HuH-7.5 (cell line): ENCODE measurements at places on chromosomes 11 and 22.

GRCh38 chr11:8286886-8287285, 23.2 kb upstream of the LMO1 start:
- DNase-seq: no peak

DNA sequence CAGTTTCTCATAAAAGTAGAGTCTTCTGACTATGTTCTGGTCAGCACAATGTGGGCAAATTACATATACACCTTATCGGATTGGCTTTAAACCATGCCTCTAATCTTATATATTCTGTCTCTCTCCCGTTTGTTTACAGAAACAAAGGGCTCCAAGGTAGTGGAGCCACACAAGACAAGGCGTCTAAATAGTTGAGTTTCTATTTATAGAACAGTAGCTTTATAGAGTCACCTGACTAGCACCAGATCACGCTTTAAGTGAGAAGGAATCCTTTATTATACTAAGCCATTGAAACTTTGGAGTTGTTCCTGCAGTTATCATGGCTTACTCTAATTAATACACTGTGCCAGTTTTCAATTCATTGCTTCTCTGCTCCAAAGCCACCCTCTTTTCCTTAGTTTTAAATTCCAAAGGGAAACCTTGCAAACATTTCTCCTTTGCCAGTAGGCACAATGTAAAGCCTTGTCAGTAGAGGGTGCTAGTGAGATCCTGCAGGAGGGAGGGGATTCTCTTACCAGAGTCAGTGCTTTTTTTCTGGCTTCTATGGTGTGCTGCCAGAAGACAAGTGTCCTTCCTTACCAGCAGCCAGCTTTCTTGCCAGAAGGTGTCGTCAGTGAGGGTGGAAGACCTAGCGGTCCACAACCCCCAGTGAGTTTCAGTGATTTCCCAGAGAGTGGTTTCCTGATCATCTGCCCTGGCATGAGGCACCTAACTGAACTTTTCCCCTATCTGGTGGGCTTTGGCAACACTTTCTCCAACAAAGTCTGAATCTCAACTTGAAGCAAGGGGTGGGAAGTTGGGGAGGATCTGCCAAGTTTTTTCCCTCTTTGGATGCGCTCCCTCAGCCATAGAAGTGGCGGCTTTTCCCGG, 71.7 kb downstream of the RAB38 start:
- DNase-seq: peak; percentile 4

GRCh38 chr11:66419825-66420224, 1.0 kb upstream of the NPAS4 start:
- no peak for DNase-seq

GRCh38 chr22:27134315-27134701, 476.9 kb downstream of the MIAT start:
- DNase-seq: no peak

- DNase-seq: no peak
These were observed 9.0 kb upstream of the NUCB2 start for GRCh38 chr11:17267576-17267975.

DNA sequence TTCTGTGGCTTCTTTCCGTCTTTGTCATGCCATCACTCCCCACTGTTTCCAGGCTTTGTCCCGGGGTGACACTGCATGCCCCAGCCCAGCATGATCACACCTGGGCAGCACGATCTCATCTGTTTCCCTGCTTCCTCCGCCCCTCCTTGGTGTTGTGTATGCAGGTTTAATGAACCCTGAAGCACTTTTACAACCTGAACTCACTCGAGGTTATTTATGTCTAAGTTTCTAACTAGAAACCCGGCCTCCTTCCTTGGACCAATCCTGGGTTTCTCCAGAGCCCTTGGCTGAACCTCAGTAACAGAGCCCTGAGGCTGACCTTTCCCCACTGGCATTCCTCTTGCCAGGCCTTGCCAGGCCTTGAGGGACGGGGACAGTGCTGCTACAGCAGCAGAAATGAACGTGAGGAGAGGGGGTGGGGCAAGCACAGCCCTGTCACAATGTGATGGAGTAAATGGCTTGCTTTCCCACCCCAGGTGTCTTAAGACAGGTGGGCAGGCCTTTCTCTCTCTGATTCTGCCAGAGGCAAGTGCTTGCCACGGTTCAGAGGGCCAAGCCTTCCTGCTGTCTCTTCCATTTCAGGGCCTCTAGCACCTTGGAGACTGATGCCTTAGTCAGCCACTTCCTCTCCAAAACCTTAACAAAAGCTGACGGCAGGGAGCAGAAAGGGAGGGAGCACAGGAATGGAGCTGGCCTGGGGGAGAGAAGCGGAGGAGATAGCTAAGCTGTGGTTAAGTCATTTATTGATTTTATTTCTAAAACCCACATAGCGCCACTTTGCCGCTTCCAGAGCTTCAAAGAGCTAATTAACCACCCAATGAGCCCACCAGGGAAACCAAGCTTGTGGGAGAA, 3.1 kb upstream of the PYGM start:
- no peak for DNase-seq

- no peak for DNase-seq
These were observed 64.6 kb downstream of the ST3GAL4 start for GRCh38 chr11:126419801-126420697.

DNA sequence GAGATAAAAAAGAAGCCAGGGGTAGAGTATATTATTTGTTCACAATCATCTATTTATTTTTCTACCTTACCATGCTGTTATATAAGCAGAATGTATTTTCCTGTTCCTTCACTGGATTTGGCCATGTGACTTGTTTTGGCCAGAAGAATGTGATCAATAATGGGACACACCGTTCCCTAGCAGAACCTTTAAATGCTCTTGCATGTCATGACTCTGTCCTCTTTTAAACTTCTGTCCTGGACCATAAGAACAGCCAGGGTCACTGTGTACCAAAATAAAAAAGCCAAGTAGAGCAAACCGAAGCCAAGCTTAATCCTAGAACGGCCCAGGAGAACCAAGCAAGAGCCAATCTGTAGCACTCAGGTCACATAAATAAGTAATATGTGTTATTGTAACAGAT, 1682.4 kb downstream of the LRRC4C start:
- DNase-seq: no peak

- DNase-seq: peak; percentile 64
These were observed 115.9 kb downstream of the CEP164 start for GRCh38 chr11:117443266-117444186.

- DNase-seq: no peak
These were observed 38.7 kb upstream of the CTTN start for GRCh38 chr11:70359451-70360205.

- peak; percentile 68 for DNase-seq
These were observed 77.3 kb downstream of the SCN3B start for GRCh38 chr11:123577081-123577598.

DNA sequence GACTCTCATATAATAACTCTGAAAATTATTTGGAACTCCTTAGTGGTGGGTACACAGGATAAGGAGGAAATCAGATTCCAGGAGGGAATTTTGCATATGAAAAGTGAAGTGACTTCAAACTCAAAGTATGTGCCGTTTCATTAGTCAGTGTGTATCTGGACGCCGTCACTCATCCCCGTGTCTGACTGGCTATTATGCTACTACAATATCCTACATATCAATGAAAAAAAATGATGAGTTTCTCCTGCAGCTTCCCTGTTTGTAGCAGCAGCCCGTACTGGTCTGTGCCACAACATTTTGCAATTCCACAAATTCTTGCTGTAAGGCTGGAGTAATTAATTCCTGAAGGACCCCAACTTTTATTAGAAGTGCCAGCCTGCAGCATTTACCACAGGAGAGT, 16.5 kb downstream of the WT1 start:
- DNase-seq: no peak

DNA sequence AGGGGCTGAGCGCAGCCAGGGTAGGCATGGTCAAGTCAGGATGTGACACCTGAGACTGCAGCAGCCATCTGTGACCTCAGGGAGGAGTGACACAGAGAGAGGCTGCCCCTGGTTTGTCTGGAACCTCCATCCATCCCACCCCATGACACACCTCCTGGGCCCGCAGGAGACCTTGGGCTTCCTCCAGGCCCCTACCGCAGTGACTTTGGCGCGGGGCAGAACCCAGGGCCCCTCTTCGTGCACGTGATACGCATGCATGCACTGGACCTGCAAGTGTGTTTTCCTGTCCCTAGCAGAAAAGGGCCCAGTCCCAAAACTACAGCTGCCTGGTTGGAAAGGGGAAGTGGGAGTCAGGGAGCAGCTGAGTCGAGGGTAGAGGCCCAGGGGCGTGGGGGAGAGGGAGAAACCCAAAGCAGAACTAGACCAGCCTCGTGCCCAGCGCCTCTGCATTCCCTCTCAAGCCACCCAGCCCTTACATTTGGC, 7.9 kb upstream of the CYTH4 start:
- DNase-seq: no peak

DNA sequence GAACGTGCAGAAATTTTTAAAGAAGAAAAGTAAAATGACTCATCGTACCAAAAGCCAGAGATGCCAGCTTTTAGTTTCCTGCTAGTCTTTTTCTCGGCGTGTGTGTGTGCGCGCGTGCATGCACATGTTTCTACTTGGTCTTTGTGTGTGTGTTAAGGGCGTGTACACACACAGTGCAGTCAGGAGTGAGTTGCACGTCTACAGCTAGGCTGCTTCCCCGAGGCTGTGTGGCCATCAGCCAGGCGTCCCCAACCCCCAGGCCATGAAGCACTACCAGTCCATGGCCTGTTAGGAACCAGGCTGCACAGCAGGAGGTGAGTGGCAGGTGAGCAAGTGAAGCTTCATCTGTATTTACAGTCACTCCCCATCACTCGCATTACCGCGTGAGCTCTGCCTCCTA, 36.4 kb downstream of the KCNQ1 start:
- DNase-seq: no peak

- no peak for DNase-seq
These were observed 60.4 kb downstream of the MCHR1 start for GRCh38 chr22:40739721-40740120.

GRCh38 chr22:30640361-30640760, 4.8 kb downstream of the SLC35E4 start:
- no peak for DNase-seq

GRCh38 chr11:103070142-103070541, 21.8 kb downstream of the DCUN1D5 start:
- no peak for DNase-seq

- DNase-seq: no peak
These were observed 7.3 kb upstream of the MCAM start for GRCh38 chr11:119324189-119324588.

- no peak for DNase-seq
These were observed 189.9 kb downstream of the ARHGAP42 start for GRCh38 chr11:100876815-100877520.

- no peak for DNase-seq
These were observed 18.4 kb upstream of the TLCD5 start for GRCh38 chr11:120306519-120307242.

DNA sequence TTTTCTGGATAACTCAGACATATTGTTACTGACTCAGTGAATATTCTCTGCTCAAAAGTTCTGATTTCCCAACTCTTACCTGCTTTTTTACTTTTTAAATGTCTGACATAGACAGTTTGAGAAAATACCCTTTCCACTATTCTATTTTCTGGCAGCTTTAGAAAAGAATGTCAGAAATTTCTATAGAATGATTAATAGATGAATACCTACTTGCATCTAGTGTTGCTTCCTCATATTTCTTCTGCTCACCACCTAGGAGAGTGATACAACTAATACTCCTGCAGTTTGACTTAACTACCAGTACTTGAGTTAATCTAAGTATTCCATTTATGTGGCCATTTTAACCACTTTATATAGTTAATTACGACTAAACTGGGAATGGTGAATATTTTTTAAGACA, 55.2 kb downstream of the KDM2A start:
- DNase-seq: no peak

GRCh38 chr11:2293531-2293971, 8.2 kb downstream of the C11orf21 start:
- no peak for DNase-seq

- no peak for DNase-seq
These were observed at the start of gene SPON1 for GRCh38 chr11:13962562-13963168. TSS of gene SPON1 (plus strand) at chr11:13962723. CDS start at chr11:13962905, 182 bp downstream.

DNA sequence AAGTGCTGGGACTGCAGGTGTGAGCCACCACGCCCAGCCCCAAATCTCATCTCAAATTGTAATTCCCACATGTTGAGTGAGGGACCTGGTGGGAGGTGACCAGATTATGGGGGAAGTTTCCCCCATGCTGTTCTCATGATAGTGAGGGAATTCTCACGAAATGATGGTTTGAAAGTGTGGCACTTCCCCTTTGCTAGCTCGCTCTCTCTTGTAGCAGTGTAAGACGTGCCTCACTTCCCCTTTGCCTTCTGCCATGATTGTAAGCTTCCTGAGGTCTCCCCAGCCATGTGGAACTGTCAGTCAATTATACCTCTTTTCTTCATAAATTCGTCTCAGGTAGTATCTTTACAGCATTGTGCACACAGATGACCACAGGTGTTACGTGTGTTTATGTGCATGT, 357.8 kb downstream of the CADM1 start:
- DNase-seq: no peak

GRCh38 chr22:30511109-30511508, 5.6 kb upstream of the SEC14L4 start:
- DNase-seq: no peak

DNA sequence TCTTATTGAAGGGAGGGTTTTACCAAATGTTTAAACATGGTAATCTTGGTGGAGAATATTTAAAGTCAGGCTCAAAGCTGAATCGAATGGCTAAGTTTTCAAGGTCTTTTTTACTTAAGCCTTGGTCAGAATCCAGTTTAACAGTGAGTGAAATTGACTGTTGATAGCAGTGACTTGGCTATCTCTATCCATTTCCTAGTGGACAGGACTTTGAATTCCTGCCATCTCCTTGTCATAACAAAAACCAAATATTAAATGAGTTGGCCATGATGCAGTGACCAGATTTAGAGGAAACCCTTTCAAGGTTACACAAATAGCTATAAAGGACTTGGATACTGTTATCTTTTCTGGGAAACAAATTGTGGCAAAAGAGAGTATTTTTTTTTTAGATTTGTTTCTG, 92.0 kb downstream of the JRKL start:
- DNase-seq: no peak

DNA sequence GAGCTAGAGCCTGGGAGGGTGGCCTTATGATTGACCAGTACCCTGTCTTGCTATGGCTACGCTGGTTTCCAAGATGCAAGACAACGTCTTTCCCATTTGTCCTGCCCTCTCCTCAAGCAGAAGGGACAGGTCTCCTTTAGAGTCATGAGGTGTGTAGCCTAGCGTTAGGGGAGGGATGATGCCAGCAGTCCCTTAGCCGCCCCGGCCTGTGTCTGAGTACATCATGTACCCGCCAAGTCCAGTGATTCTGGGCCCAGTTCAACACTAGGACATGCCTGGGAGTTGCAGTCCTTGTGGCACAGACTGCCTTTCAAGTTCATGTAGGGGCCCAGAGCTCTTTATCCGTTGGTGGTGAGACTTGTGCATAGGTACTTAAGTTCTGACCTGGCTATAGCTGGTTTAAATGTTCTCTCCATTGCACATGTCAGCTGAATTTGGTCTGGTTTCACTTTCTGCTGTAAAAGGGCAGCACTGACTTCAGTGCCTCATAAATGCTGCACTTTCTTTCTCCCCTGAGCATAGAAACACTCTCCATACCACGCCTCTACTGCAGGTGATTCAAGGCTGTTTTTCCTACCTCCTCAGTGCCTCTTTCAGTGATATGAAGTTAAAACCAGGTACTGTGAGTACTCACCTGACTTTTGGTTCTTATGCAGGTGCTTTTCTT, 151.1 kb downstream of the METTL15 start:
- DNase-seq: no peak
